Activated naive CD8-positive, alpha-beta T cell treated with anti-CD3 and anti-CD28 coated beads, Interleukin-2, amount 10 ng/mL, durations not matched to agents 7 days and 5 days (primary cell): ENCODE measurements at places on chromosomes 6 and 20. TPM values are rescaled to one million over a fixed set of nuclear protein-coding genes. Genes with fewer than 3 reads are reported as not detected.

Gene PHACTR1
- total RNA-seq: 0.79 TPM

Gene MYH7B
- total RNA-seq: 0.55 TPM

Gene THBD
- total RNA-seq: 0.34 TPM

Gene CYP24A1
- 0.58 TPM for total RNA-seq

Gene ZNF184
- total RNA-seq: 13.1 TPM
